ENCODE measurements at places on chromosomes 11 and 22.

DNA sequence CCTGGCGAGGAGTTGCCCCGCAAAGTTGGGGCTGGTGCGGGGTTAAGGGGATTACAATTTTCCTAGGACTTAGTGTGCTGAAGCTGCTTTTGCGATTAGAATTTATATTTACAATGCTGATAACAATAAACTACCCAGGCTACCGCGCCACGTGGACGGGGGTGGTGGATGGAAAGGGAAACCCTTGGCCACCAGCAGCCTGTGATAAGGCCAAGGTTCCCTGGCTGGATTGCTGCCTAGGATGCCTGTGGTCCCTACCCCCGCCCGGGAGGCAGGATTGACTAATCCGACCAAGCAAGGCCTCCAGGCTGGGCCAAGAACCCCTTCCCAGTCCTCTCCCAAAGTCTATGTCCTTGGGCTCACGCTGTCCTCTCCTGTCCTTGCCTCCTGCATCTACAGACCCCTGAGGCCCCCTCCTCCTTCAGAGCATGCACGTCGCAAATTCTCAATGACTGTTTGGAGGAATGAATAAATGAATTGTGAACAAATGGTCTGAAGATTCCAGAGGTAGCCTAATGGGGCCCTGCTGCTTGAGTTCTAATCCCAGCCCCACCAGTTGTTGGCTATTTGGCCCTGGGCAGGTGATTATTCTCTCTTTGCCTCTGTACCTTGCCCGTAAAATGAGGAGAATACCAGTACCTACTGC, 7.6 kb upstream of the CHKA start:
- DNase-seq: no peak

GRCh38 chr22:20271114-20271994, 3.2 kb upstream of the RTN4R start:
- no peak for DNase-seq

DNA sequence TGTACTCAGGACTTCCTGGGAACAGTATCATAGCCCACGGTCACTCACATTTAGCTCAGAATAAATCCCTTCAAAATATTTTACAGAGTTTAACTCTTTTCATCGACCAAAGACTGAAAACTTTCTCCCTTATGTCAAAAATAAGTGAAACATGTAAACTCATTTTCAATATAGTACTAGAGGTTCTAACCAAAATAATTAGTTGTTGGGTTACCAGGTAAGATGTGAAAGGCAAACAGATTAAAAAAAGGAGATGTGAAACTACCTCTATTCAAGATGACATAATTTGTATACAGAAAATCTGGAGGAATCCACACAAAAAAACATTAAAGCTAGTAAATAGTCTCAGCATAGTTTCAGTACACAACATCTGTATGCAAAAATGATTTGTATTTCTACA, 20.3 kb downstream of the XKR3 start:
- no peak for DNase-seq

DNA sequence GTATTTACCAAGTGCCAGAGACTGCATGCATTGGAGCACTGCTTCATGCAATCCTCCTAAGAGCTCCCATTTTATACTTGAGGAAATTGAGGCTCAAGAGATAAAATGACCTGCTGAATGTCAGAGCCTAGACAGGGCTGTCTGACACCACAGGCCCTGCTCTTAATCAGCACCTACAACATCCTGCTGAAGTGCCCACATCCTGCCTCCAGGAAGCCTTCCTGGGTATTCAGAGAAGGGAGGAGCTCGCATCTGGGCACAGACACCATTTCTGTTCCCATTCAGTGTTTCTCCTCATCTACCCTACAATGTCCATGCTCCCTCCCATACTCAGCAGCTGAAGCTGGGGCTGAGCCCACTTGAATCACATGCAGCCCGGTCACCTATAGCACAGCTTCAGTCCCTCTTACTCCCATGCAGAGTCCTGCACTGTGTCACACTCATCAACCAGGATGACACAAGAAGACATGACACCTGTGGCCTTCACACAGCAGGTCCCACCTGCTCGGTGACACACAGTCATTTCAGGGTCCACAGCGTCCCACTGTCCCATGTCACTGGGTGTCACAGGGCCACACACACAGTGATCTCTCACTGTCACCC, 53.1 kb downstream of the PDE2A start:
- DNase-seq: no peak

- DNase-seq: no peak
These were observed 19.7 kb downstream of the ZNF195 start for GRCh38 chr11:3359092-3359824.

GRCh38 chr22:30225220-30225927, 21.2 kb downstream of the LIF start:
- no peak for DNase-seq

GRCh38 chr11:12824281-12825041, 150.2 kb downstream of the TEAD1 start:
- no peak for DNase-seq

GRCh38 chr11:27184458-27185312, 144.1 kb downstream of the BBOX1 start:
- DNase-seq: no peak

GRCh38 chr11:86205421-86206336, 38.9 kb upstream of the EED start:
- no peak for DNase-seq

- no peak for DNase-seq
These were observed 87.6 kb upstream of the LINC01488 start for GRCh38 chr11:69393865-69394233.

GRCh38 chr22:48705917-48706605, 1121.6 kb downstream of the BRD1 start:
- DNase-seq: no peak

- no peak for DNase-seq
These were observed 1.1 kb downstream of the KCNQ1 start for GRCh38 chr11:2445746-2446551.

- DNase-seq: no peak
These were observed 2.5 kb downstream of the RAB36 start for GRCh38 chr22:23147617-23148387.

DNA sequence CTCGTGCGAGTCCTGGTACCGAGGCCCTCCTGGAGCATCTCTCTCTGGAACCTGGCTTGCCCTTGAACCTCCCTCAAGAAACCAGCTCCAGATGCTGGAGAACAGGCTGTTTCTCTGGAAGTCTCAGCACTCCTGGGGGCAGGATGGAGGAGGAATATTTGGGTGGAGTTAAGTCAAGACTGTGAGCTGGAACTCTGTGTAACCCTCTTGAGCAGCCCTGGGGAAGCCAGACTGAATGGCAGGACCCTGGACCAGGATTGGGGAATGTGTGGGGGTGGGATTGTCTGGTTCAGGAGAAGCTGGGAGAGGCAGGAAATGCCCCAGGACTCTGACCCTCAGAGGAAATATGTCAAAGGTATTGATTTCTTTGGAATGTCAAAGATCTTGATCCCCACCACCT, 7.7 kb downstream of the CREB3L1 start:
- DNase-seq: no peak

DNA sequence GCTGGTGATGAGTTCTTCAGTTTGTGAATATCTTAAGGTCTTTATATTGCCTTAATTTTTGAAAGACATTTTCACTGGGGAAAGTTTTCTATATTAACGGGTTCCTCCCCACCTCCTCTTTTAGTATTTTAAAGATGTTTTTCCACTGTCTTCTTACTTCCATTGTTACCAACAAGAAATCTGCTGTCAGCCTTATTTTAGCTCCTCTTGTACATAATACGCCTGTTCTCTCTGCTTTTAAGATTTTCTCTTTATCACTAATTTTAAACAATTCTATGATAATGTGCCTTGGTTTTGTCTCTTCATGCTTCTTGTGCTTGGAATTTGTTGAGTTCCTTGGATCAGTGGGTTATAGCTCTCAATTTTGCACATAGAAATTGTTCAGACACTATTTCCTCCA, 280.4 kb downstream of the DCDC1 start:
- no peak for DNase-seq

- DNase-seq: no peak
These were observed 12.7 kb downstream of the DUSP8 start for GRCh38 chr11:1559111-1559951.

GRCh38 chr11:34151166-34151565, 45.7 kb downstream of the NAT10 start:
- no peak for DNase-seq

GRCh38 chr11:123338266-123338800, 91.7 kb upstream of the GRAMD1B start:
- no peak for DNase-seq

DNA sequence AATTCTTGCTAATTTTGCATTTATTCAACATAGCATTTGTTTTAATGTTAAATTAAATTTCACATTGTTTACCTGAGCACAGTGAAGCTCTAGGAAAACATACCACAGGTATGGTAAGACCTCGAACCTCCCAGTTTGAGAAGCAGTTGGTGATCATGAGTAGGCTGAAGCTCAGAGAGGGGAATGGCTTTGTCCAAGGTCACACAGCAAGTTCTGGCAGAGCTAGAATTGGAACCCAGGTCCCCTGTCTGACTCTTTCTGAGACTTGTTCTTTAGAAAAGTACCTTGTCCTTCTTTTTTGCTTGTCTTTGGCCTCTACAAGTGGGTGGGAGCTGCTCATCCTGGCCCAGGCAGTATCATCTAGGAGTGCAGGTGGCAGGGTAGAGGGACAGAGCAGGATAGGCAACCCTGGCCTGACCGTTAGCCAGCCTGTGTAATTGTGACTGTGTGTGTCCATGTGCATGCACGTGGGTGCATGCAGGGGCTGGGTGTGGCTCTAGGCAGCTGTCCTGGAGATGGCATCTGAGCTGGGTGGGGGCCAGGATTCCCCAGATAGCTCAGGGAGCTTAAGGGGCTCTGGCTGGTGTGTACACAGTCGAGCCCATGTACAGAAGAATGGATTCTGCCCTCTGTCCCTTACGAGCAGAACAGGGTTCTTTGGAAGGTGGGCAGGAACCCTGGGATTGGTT, 21.6 kb downstream of the PHLDB1 start:
- DNase-seq: no peak

Data from T follicular helper cell (primary cell).